ENCODE measurements at places on chromosomes 4 and X. TPM values are rescaled to one million over a fixed set of nuclear protein-coding genes. Genes with fewer than 3 reads are reported as not detected.
A peak's percentile ranks its signal among the peaks of the same experiment; 100 is the strongest.

GRCh38 chr4:137960371-137961050, 281.6 kb downstream of the SLC7A11 start:
- no peak for DNase-seq
- no peaks in the 10 kb centered on the region for H3K27me3 ChIP-seq
- no peaks in the 10 kb centered on the region for H3K36me3 ChIP-seq
- H3K4me3 ChIP-seq: no peak overlapping the region
- no peaks in the 10 kb centered on the region for H3K4me1 ChIP-seq

- no peak overlapping the region for H3K4me3 ChIP-seq
- DNase-seq: no peak
- H3K4me1 ChIP-seq: peaks cover 16% of the 10 kb centered on the region
- no peak overlapping the region for H3K27ac ChIP-seq
- no peaks in the 10 kb centered on the region for H3K36me3 ChIP-seq
Observed at GRCh38 chr4:791898-792625, 33.9 kb downstream of the CPLX1 start.

DNA sequence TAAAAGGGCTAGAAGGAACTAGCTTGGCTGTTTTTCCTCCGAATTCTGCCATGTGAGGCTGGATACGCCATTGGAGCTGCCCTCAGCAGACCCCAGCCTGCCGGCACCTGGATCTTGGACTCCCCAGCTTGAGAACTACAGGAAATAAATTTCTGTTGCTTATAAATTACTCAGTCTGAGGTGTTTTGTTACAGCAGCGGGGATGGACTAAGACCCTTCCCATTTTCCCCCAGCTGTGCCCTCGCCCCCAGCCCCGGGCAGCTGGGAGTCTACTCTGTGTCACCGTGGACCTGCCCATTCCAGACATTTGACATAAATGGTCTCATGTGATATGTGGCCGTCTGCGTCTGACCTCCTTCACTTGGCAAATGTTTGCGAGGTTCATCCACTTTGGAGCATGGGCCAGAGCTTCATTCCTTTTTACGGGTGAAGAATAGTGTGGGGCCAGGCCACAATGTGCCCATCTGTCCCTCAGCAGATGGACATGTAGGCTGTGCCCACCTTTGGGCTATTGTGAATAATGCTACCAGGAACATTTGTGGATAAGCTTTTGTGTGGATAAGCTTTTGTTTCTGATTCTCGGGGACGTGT, 30.7 kb upstream of the SPON2 start:
- peak overlapping the region; percentile 62 for H3K27ac ChIP-seq
- H3K27me3 ChIP-seq: no peaks in the 10 kb centered on the region
- peak; percentile 42 for DNase-seq
- H3K36me3 ChIP-seq: no peaks in the 10 kb centered on the region
- H3K4me1 ChIP-seq: peaks cover 34% of the 10 kb centered on the region

The DSPP gene
- total RNA-seq: not detected

The PRKG2 gene
- total RNA-seq: 0.10 TPM

The KDR gene
- total RNA-seq: not detected

All from natural killer cell treated with Interleukin-12 subunit alpha and Interleukin-12 subunit beta and Interleukin-15 and Interleukin-18, amount 100 ng/mL, for 72 hours (primary cell).